Ecto neural progenitor cell (in vitro differentiated cells): ENCODE measurements at places on chromosomes 4 and X.
A peak's percentile ranks its signal among the peaks of the same experiment; 100 is the strongest.

DNA sequence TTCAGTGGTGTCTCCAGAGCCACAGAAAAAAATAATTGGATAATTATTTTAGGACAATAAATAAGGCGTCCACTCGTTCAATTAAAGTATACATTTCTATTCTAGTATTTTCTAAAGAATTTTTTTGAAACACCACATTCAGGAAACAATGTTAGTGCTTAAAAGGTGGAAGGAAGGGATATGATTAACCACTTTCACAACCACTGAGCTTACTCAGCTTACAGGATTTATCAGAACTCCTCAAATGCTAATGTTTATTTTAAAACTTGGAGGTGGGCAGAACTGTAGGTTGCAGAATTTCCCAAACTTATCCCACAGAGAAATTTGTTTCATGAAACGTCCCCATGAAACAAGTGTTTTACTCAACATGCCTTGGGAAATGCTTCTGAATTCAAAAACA lies 54.3 kb upstream of the MAGEB2 start:
- no peak for DNase-seq

DNA sequence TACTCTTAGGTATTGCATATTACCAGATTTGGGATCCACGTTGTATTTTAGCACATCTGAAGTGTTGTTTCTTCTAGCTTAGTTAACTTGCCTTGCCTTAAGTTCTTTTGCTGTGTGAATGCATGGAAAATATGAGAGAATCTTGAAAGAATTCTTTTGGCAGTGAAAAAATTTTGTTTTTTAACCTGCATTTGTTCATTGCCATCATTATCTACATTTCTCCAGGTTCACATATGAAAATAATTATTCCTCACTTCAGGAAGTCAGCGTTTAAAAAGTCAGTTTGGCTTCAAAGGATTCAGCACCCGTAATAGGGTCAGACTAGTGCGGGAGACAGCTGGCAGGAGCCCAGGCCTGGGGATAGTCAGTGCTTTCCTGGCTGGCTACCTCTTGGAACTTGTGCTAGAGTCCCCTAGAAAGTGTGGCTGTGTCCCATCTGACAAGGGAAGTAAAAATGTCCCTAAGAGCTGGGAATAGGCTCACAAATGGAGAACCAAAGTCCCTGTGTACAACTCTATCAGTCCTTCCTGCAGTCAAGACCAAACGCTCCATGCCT lies 251.9 kb upstream of the KLF3 start:
- DNase-seq = no peak

DNA sequence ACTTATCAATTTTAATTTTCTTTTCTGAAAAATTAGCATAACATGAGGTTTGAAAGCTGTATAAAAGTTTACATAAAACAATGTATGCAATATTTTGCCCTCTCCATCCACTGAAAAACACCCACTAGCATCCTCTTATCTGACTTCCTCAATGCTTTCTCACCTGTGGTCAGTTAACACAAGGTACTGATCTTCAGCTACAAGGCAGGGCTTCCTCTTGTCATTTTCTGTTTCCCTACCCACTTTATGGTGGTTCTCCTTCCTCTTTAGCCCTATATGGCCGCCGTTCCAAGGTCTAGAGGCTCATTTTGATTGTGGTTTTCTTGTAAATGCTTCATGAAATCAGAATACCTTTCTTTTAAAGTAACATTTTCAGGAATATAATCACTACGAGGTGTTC lies 618.6 kb upstream of the CPEB2 start:
- no peak for DNase-seq

GRCh38 chrX:119686087-119686691 lies 6.8 kb downstream of the SEPTIN6 start:
- peak; percentile 47 for DNase-seq

DNA sequence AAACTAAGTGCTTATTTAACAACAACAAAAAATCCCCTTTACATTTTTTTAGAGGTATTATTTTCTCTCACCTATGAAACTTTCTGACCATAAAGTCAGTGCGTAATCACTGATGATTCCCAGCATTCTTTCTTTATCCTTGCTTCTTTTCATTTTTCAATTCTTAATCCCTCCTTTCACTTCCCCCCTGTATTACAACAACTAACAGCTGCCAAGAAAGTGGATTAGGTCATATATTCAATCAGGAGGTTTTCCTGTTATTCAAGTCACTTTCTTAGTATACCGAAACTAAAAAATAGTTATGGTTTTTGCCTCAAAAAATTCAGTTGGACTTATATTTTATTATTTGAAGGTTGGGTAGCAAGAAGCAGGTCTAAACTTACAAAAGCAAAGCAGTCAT lies 2.1 kb upstream of the STAP1 start:
- DNase-seq = no peak

DNA sequence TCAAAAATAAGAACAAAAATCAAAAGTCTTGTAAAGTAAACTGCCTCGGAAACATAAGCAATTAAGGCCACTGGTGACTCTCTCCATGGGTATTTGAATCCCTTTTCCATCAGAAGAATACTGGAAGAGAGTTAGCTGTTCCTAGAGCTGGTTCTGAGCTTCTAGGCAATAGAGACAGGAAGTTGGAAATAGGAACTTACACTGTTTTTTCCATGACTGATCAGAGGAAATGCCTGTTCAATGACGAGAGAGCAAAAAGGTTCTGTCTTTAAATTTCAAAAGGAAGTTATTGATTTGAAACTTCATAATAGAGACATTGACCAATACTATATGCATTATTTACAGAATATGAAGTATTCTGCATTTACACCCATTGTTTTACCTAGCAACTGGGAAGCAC lies 503.5 kb upstream of the ARX start:
- DNase-seq = no peak

GRCh38 chr4:153020457-153020856 lies 84.3 kb downstream of the FHDC1 start:
- DNase-seq = no peak

DNA sequence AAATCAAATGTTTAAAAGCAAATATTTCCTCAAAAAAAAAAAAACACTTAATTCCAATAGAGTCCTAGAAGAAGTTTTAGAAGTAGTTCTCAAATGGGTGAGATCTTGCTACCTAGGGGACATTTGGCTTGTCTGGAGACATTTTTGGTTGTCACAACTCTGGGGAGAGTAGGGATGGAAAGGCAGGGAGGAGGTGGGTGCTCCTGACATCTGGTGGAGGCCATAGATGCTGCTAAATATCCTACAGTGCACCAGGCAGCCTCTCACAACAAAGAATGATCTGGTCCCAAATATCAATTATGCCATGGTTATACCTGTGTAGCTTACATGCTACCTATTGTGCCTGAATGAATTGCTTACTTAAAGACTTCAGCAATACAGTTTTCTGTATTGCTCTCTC lies 46.8 kb downstream of the CPE start:
- no peak for DNase-seq

- no peak for DNase-seq
These were observed 16.5 kb downstream of the UTP3 start for GRCh38 chr4:70704931-70705182.

- no peak for DNase-seq
These were observed 240.8 kb downstream of the DKK2 start for GRCh38 chr4:106795326-106795725.

GRCh38 chr4:159555873-159556272 lies 453.0 kb downstream of the RAPGEF2 start:
- DNase-seq = no peak

DNA sequence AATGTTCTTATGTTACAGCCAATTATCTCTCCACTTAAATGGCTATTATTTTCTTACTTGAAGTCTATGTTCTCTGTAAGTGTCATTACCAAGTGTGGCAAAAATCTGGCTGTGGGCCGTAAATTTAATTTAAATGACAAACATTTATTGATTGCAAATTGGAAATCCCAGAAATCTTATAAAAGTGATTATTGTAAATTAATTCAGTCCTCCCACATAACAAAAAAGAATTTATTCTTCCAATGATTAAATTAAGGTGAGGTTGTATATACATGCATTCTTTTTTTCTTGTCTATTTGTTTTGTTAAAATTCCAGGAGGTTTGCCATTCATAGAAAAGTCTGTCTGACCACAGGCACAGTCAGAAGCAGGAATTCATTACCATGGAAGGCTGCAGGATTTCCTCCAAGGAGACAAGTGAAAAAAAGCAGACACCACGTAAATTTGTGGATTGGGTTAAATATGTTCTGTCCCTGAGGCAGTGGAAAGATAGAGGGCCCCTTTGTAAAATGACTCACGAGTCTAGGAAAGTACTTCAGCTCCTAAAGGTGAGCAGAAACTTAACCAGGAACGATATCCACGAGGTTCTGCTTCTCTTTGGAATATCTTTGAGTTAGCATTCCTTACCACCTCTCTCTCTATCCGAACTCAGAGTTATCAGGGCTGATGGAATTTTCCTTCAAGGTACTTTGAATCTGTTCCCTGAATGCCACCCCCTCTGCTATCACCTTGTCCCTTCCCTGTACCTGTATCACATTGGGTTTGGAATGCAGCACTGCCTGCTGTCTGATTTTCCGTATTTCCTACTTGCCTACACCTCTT lies 10.7 kb downstream of the PPARGC1A start:
- DNase-seq = no peak

- DNase-seq = no peak
These were observed 20.0 kb downstream of the HCCS start for GRCh38 chrX:11131146-11131545.

DNA sequence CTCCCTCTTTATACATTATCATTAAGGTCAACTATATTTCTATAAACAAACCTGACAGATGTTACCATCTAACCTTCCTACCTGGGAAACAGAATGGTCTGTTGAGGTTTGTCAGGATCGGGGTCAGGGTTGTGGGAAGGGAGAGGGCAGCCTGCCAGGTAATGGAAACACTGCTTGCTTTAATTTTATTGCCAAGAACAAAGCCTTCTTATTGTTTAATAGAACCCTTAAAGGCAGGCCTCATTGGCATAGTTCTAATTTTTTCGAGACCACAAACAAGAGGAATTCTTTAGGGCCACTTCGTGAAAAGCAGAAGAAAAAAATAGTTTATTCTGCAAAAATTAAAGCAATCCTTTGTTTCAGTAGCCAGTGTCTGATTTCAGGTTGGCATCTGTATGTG lies 113.2 kb downstream of the MID1 start:
- DNase-seq = no peak

GRCh38 chr4:52051615-52052474 lies 741 bp downstream of the SPATA18 start:
- DNase-seq = peak; percentile 90

- DNase-seq = no peak
These were observed 69.8 kb downstream of the IGSF1 start for GRCh38 chrX:131219271-131219670.

- no peak for DNase-seq
These were observed 14.3 kb downstream of the FGFR3 start for GRCh38 chr4:1807332-1807777.

GRCh38 chr4:14125375-14126129 lies 498.0 kb upstream of the BOD1L1 start:
- DNase-seq = no peak

GRCh38 chr4:138967313-138967712 lies 48.3 kb upstream of the NOCT start:
- no peak for DNase-seq

- no peak for DNase-seq
These were observed 137.3 kb downstream of the ELOVL6 start for GRCh38 chr4:110061076-110061475.

- no peak for DNase-seq
These were observed 3.8 kb upstream of the AMMECR1 start for GRCh38 chrX:110321670-110322069.

- no peak for DNase-seq
These were observed 338.9 kb downstream of the DHX15 start for GRCh38 chr4:24245491-24245820.

GRCh38 chr4:3025881-3026280 lies 48.5 kb downstream of the HTT-AS start:
- DNase-seq = no peak

GRCh38 chrX:28552322-28552721 lies 34.9 kb upstream of the IL1RAPL1 start:
- DNase-seq = no peak

DNA sequence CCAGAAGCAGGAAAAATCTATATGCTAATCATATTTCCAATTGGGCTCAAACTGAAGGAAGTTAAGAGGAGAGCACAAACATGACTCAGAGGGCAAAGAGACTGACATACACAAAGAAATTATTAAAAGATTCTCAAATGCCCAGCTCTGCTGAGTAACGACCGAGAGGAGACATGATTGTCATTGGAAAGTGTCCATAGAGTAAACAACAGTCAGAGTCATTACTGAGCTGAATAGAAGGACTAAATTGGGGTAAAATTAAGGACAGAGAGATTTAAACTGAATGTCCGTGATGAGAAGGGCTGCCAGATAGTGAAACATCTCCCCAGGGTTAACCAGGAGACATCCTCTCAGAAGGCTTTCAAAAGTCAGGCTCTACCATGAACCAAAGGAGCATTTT lies 111.2 kb upstream of the GALNT7 start:
- no peak for DNase-seq

DNA sequence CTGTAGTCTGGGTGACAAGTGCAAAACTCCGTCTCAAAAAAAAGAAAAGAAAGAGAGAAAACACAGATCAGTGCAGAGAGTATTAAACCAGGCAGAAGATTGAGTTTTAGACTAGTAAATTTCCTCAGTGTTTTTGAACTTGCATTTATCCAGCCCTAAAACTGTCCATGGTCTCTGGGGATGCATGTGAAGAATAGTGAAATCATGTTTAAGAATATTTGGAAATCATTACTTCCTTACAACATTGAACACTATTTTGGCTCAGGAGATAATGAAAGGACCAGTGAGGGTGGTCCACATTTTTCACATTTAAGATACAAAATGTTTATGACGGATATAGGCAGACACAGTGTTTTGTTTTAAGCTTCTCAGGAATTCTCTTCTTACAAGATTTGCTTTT lies 195.8 kb upstream of the RASGEF1B start:
- no peak for DNase-seq

DNA sequence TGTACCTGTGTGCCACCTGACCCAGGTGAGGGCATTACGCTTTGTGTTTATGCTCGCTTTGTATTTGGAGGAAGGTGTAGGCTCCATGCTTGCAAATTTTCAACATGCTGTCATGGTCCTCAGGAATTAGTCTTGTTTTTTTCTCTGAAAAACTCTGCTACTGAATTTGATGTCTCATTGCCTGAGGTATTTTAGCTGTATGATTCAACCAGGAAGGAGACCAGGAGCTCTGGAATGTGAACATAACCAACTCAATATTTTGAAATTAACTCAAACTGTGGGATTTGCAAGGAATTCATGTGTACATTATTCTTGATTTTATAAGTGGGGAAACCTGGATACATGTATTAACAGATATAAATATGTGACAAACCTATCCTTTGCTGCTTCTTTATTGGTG lies 134.1 kb downstream of the SLC4A4 start:
- no peak for DNase-seq

DNA sequence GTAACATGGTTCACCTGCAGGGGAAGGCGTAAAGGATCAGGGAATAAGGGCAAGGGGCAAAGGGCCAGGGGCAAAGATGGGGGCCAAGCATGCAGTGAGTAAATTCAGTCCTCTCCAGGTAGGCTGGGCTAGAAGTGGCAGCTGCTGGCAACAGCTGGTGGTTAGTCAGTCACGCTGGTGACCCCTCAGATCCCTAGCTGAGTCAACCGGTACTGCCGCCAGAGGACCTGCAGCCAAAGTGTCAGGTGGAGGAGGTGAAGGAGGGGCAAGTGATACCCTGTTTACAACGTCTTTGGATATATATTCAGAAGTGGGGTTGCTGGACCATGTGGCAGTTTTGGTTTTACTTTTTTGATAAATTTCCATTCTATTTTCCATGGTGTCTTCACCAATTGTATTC lies 24.6 kb upstream of the NAP1L2 start:
- no peak for DNase-seq
